ENCODE measurements at places on chromosomes 7 and 10. TPM values are rescaled to one million over a fixed set of nuclear protein-coding genes. Genes with fewer than 3 reads are reported as not detected.

Gene ACTR3C
- 0.91 TPM for polyA plus RNA-seq

Gene SORCS1
- polyA plus RNA-seq: 0.01 TPM

Gene NEBL
- polyA plus RNA-seq: not detected

Gene YKT6
- polyA plus RNA-seq: 132 TPM

Gene ANLN
- polyA plus RNA-seq: 54.2 TPM

Gene MYOZ1
- polyA plus RNA-seq: 9.6 TPM

Gene PRKAR2B
- 2.6 TPM for polyA plus RNA-seq

Gene IGFBP1
- polyA plus RNA-seq: not detected

DNA sequence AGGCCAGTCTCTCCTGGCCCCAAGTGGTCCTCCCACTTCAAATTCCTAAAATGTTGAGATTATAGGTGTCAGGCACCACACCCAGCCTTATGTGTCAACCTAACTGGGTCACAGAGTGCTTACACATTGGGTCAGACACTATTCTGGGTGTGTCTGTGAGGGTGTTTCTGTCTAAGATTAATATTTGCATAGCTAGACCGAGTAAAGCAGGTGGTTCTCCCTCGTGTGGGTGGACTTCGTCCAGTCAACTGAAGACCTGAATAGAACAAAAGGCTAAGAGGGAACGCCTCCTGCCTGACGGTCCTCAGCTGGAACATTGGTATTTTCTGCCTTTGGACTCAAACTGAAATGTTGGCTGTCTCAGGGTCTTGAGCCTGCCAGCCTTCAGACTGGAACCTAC lies 11.5 kb downstream of the PPIF start:
- no peak for DNase-seq

DNA sequence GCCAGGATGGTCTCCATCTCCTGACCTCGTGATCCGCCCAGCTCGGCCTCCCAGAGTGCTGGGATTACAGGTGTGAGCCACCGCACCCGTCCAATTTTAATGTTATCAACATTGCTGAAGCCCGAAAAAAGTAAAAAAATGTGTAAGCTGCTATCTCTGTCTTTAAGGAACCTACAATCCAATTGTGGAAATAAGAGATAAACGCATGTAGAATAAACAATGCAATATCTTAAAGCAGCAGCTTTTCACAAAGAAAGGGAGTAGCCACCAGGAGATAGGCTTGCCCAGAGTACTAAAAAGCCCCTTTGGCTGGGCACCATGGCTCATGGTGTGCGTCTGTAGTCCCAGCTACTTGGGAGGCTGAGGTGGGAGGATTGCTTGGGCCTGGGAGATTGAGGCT lies 282.9 kb upstream of the LYZL1 start:
- DNase-seq: no peak

- no peak for DNase-seq
These were observed 136.0 kb upstream of the KAT6B start for GRCh38 chr10:74690393-74690792.

GRCh38 chr7:117916309-117916708 lies 43.1 kb upstream of the CTTNBP2 start:
- no peak for DNase-seq

GRCh38 chr7:149866139-149866778 lies 7.5 kb upstream of the ATP6V0E2 start:
- DNase-seq: no peak

- no peak for DNase-seq
These were observed 12.1 kb downstream of the ATG9B start for GRCh38 chr7:151012031-151012692.

GRCh38 chr7:50674896-50675835 lies 107.5 kb downstream of the GRB10 start:
- no peak for DNase-seq

DNA sequence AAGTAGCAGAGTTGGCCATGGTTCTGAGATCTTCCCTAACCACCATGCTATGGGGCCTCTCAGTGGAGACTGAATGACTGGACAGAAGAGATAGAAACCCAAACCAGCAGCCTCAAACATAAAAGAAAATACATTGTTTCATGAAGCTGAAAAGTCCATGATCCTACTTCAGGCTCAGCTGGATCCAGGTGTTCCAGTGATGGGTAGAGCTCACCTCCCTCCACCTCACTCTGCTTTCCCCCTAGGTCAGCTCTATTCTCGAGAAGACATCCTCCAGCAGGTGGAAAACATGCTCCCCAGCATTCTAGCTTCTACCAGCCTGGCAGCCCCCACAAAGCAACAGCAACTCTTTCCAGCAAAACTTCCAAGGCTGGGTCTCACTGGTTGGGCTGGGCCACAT lies 132.1 kb downstream of the OAT start:
- DNase-seq: no peak

DNA sequence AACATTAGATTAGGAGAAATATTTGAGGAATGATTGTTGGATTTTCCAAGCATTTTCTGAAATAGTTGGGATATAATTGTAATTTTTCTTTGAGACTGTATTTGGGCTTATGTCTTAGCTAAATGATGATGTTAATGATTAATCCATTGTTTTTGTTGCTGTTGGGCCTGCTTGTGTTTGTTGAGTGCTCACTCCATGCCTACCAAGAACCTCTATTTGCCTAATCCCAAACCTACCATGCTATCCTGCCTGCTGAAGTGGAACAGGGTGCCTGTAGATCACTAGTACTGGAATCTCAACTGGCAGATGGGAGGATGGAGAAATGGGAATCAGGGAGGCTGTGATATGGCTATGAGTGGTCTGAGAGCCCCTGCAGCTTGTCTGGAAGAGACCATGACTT lies 565.5 kb downstream of the SORCS3 start:
- no peak for DNase-seq

DNA sequence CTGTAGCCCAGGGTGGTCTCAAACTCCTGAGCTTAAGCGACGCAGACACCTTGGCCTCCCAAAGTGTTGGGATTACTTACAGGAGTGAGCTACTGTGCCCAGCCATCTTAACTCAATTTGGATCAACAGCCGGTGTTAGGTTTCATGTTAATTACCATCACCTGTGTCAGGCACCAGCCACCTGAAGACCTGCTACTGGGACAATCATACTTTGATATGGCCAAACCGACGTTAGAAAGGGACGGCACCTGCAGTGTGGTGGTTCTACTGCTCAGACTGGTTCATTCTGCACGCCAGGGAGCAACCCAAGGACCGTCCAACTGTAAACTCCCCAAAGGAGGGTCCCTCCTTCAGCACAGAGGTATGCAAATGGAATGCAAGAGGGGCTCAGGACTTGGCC lies 74.2 kb upstream of the CYTH3 start:
- DNase-seq: no peak

DNA sequence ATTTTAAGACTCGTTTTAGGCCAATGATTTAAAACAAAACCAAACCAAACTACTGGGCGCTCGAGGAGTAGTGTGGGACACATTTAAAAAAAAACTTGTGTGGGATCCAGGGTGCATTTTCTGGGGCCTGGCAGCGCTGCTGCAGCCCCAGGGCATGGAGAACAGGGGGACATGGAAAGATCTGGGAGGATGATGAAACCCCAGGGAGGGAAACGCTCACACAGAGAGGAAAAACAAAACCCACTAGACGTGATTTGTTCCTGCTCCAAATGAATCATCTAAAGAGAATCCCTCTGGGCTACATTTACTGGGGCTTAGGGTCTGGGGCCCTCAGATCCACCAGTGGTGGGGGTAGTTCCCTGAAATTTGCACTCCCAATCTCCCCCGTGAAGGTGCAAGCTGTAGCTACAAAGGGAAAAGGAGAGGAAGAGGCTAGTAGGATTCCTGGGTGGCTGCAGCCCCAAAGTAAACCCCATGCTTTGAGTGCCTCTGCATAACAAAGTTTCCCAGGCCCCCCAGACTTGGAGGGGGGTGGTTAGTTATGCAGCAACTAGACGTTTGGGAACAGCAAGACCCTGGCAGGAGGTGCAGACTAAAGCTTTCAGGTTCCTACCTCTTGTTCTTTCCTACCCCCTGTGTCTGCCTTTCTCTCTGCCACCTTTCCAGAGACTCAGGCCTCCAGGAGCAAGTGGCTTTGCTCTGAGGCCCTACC lies 14.5 kb upstream of the HOXA13 start:
- DNase-seq: no peak

DNA sequence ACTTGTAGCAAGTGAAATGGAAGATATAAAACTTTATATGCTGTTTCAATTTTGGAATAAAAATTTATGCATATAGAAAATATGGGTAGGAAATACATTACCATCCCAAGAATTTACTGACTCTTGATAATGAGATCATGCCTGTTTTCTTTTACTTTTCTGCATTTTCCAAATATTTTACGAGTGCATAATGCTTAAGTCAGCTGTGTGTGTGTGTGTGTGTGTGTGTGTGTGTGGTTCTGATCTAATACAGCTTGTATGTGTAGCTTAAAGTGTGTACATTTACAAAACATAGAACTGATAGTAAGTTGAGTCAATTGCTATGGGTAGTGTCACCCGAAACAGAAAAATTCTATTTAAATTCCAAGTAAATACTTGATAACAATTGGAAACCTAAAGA lies 315.9 kb upstream of the LRRN3 start:
- DNase-seq: no peak

GRCh38 chr7:104035351-104035750 lies 45.9 kb upstream of the RELN start:
- DNase-seq: no peak

DNA sequence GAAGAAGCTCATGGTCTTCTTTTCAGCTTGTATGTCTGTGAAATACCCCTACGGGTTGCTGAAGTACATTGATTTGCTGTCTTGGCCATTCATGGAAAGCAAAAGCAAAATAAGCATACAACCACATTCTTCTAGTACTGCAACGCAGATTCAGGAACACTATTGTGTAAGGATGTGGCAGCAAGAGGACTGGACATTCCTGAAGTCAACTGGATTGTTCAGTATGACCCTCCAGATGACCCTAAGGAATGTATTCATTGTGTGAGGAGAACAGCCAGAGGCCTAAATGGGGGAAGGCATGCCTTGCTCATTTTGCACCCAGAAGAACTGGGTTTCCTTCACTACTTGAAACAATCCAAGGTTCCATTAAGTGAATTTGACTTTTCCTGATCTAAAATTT lies 133.4 kb upstream of the ANKRD1 start:
- no peak for DNase-seq

- DNase-seq: no peak
These were observed 44.9 kb upstream of the ANK3 start for GRCh38 chr10:60434418-60435046.

DNA sequence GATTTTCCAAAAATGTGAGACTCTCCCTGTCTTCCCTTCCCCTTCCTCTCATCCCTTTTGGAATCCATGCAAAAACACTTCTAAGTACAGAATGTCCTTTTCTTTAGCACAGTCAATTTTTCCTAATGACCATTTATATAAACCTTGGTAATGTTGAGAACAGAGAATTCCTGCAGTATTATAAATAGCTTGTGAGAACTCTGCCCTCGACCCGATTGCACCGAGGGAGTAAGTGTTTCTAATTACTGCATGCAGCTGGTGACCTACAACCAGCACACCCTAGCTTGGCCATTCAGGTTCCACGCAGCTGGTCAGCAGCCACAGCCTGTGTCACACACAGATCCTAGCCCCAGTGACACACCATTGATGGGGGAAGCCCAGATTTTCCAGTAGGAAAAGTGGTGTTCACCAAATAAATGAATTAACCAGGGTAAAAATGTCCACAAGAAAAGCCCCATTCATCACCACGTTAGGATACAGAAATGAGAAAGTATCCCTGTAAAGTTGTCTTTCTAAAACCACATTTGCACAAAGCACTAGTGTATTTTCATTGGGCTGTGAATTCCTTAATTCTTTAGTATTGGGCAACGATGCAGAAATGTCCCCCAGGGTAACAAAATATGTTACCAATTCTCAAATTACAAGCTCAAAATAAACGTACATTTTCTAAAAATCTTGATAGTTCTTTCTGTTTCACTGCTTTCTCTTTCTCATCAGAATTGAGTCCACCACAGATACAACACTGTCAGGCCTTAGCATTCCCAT lies 499.0 kb upstream of the KLF6 start:
- peak; percentile 71 for DNase-seq

GRCh38 chr10:91597197-91597881 lies 35.5 kb downstream of the PPP1R3C start:
- DNase-seq: no peak

- DNase-seq: no peak
These were observed 4.2 kb downstream of the GTPBP4 start for GRCh38 chr10:992467-992866.

DNA sequence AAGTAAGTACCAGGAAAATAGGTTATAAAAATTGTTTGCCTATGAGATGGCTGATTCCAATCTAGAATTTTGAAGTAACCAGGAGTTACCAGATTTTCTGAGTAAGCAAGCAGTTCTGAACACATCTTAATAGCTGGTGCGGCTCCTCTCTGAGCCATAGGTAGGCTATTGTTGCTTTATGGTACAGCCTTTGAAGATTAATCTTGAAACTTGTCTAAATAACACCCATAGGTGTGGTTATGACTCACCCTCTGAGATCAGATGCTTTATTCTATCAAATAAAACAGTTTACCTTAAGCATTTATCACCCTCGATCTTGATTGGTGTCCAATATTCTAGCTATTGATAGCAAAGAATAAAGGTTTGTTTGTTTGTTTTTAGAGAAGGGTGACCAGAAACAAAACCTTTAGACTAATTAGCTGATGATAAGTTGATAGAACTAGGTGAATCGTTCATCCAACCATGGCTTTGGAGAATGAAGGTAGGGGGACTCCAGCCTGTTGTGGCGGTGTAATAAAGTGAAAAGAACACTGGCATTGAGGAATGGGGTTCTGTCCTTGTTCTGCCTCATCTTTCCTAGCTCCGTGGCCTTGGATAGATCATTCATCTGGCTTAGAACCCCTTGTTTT lies 72.2 kb downstream of the VTI1A start:
- DNase-seq: no peak

DNA sequence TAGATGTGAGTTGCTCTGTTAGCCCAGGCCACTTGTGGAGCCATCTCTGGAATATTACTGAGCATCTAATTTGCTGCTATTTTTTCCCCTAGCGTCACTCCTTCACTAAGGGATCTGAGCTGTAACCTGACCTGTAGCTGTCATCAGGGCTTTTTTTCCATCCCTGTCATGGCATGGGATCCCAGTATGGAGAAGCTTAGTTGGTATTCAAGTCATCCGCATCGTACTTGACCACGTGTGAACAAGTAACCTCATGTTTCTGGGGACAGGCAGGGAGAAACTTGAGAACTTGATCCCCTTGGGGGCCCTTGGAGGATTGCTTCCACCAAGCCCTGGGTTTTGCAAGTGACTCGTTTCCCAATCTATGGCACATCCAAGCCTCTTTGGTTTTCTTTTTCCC lies 474.4 kb upstream of the GALNT17 start:
- DNase-seq: no peak

DNA sequence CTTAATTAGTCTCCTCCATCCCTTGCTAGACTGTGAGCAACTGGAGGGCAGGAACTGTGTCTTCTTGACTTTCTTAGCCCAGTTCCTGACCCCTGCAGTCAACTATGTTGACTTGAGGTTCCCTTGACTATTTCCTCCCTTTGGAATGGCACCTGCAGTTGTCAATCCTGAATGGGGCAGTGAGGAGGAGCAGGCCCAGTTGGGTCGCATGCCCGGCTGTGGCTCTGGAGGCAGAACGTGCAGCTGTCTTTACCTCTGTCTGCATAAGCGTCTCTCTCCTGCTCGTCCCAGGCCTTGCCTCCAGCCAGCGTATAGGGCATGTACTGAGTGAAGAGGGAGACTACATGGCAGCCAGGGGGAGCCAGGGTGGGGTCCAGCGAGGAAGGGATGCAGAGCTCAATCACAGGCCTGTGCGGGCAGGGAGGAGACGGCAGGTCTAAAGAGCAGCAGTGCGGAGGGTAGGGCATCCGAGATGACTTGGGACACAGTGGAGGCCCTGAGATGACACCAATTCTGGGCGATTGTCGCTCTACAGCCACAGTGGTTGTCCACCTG lies 26.8 kb downstream of the PYROXD2 start:
- no peak for DNase-seq

Data from BJ (cell line).